ENCODE measurements at places on chromosomes 16 and 17.

DNA sequence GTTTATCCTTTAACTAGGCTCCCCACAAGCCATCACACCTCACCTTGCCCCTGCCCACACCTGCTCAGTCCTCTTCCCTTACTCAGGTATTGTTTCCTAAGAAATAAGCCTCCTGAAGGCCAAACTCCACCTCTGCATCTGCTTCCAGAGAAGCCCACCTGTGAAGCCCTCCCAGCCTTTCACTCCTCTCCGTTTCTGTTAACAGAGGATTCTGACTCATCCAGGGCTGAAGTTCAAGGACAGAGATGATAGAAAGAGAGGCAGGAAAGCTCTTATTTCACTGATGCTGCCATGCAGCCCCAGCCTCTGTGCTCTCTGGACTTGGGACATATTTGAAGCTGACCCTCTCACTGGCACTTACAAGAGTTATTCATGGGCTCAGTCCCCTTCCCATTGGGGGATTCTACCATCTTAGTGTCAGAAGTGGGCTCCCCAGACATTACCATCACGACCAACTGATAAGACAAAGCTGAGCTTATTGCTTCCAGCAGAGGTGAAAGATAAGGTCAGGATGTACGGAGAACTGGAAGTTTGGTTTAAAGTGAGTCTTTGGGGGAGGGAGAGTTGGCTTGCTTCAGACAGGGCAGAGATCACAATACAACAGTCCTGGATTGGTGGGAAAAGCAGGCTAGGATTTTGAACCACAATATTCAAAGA lies 35.3 kb upstream of the XYLT2 start:
- DNase-seq = no peak

GRCh38 chr17:18917506-18918032 lies 34.4 kb upstream of the SLC5A10 start:
- no peak for DNase-seq

GRCh38 chr17:13865650-13866049 lies 203.7 kb upstream of the COX10 start:
- DNase-seq = no peak

GRCh38 chr17:70127221-70127873 lies 42.0 kb upstream of the KCNJ2 start:
- no peak for DNase-seq

DNA sequence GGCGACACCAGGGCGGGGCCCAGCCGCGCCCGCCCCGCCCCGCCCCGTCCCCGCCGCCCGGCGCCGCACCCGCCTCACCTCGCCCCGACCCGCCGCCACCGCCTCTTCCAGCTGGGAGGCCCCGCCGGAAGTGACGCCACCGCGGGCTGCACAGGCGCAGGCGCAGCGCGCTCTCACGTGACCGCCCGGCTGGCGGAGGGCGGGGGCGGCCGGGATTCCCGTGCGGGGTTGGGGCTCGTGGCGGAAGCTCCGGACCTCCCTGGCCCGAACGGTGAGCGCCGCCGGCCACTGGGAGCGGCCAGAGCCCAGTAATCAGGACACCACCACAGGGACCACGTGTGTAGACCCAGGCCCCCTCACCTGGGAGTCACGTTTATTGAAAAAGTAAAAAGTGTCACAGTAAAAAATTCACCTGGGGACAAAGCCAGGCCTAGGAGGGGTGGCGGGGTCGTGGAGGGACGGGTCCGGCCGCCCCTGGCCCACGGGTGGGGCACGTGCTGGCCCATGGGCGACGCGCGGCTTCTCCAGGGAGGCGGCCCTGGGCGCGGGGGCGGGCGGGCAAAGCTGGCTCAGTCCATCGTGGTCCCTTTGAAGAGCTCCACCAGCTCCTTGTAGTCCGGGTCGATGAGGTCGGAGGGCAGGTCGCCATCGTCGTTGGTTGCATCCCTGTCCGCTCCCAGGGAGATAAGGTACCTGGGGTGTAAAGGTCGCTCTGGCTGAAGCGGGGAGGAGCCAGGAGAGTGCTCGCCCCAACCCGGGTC lies at the start of gene MCRIP1:
Gene MCRIP1 (minus strand): TSS at position 132 of the 761 bp plus-strand sequence. CDS start 8,785 bp downstream, outside the sequence.
- peak; percentile 96 for DNase-seq

- DNase-seq = no peak
Observed at GRCh38 chr16:64017796-64018195, 1104.1 kb downstream of the CDH11 start.

- no peak for DNase-seq
Observed at GRCh38 chr17:40554646-40555295, 10.5 kb downstream of the CCR7 start.

- no peak for DNase-seq
Observed at GRCh38 chr16:26016989-26017388, 325.2 kb downstream of the HS3ST4 start.

DNA sequence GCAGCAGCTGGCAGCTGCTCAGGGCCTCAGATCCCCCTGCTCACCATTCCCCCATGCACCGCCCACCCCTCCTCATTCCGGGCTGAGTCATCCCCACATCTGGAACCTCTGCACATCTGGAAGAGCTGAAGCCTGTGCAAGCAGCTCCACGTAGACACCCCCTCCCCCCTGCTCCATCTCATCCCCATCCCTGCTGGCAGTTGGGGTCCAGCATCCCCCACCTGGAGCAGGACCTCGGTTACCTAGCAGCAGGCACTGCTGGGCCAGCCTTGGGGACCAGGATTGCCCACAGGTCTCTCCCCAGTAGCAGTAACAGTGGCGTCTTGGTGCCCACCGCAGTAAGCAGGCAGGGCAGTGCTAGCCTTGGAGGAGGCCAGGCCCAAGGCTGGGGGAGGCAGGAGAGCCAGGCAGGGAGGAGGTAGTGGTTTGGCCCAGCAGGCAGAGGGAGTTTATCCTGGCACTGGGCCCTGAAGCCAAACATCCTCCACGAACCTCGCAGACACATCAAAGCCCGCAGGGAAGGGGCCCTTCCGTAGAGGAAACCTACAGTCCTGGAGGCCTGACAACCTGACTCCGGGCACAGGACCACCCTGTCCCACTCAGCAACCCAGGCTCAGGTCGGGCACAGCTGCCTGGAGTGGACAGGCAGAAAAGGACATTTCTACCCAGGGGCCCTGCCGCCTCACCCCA lies 7.7 kb upstream of the TMEM92 start:
- no peak for DNase-seq

GRCh38 chr17:77054936-77055335 lies 85.8 kb upstream of the SEC14L1 start:
- DNase-seq = no peak

GRCh38 chr17:27477050-27477888 lies 21.0 kb downstream of the KSR1 start:
- DNase-seq = no peak
